ENCODE measurements at places on chromosomes 16 and 17.

DNA sequence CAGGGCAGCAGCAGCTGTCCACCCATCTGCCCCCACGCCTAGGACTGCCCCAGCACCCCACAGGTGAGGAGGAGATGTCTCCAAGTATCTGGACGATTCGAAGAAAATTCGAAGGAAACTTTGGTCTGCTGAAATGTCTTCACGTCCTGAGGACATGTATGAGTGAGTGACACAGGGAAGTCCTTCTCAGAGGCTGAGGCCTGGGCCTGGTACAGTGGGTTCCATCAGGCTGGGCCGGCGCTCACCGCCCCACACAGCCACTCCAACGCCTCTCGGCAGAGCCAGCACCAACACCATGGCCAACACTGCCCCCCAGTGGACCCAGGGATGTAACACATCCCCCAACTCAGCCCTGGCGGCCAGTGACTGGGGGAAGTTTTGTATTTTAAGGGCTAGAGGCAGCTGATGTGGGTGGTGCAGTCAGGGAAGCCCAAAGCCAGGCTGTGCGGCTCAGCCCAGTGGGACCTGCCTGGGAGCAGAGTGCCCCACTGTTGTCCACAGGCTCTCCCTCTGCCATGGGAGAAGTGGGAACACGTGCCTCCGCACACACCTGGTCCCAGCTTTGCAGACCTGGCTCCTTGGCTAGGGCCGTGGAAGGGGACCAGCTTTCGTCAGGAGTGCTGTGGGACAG lies 55.8 kb upstream of the FASN start:
- peak; percentile 88 for DNase-seq

DNA sequence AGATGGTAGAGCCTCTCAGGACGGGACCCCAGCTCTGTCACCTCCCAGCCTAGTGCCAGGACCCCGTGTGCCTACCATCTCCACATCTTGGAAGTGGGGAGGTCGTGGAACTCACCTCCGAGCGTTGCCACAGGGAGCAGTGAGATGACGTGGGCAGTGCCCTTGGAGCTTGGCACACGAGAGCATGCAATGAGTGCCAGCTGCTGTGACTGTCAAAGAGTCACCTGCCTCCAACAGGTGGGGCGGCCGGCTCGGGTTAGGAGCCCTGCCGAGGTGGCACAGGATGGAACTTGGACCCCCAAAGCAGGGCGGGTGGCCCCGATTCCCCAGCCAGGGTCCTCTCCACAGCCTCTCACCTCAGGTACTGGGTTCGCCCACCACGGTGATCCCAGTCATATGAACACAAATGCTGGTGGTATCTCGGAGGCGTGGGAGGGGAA lies 5.5 kb downstream of the VPS4A start:
- DNase-seq = no peak

DNA sequence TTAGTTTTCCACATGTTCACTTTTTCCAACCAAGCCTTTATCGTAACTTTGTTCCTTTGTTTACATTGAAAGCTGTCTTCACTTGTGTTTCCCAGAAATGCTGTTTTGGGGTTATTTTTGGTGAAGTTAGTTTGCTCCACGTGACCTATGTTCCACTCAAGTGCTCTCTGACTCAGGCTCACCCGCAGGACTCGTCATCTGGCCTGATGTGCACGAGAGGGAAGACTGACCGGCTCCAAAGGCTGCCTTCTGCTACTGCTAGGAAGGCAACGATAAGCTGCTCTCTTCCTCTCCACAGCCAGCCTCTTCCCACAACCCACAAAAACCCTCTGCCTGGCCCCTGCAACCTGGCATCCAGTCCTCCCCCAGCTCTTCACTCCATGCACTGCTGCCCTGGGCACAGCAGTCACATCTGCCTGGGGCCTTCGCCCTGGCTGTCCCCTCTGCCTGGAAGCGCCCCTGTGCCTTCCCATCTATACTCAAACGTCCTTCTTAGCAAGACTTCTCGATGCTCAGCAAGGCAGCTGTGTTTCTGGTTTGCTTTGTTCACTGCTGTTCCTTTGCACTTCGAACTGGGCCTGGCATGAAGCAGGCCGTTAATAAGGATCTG lies 28.0 kb downstream of the ZCCHC14 start:
- peak; percentile 43 for DNase-seq

GRCh38 chr16:17080105-17080504 lies 390.7 kb downstream of the XYLT1 start:
- DNase-seq = no peak

DNA sequence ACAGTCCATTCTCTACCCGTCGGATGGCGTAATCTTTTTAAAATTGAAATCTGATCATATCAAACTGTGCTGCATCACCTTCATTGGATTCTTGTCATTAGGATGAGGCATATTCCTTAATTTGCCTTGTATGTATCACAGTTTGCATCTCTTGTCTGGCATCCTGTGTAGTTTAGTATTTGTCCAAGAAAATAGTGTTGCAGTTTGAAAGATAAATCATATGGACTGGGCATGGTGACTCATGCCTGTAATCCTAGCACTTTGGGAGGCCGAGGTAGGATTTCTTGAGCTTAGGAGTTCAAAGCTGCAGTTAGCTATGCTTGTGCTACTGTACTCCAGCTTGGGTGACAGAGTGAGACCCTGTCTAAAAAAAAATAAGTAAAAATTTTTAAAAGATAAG lies 5.8 kb upstream of the RSL1D1 start:
- DNase-seq = no peak

DNA sequence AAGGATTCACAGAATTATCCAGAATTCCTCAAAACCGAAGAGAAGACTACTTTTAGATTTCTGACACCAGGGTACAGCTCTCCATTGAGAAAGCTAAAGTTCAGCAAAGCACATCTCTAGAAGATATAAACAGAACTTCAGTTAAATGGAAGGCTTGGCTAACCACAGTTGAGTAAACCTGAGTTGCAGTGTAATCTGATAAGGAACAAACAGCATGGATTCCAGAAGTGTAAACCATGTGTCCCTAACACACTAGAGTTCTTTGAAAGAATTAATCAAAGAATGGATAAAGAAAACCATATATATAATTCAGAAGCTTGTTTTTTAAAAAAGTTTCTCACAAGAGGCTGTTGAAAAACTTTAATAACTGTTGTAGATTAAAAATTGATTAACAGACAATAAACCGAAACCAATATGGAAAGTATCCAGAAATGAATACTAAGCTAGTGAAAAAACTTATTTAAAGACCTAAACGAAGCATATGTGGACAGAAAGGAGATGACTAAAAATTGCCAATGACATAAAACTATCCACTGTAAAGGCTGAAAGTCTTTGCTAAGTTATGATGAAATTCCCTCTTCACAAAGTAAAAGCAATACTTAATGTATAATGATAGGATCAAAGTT lies 4.3 kb downstream of the RNF43 start:
- DNase-seq = no peak

GRCh38 chr17:73984941-73985340 lies 218.5 kb upstream of the RPL38 start:
- DNase-seq = no peak

- no peak for DNase-seq
Observed at GRCh38 chr16:69479775-69480174, 55.4 kb downstream of the CYB5B start.

- DNase-seq = no peak
Observed at GRCh38 chr16:88340755-88341150, 42.0 kb upstream of the ZNF469 start.

- no peak for DNase-seq
Observed at GRCh38 chr16:59342669-59343068, 608.6 kb upstream of the GOT2 start.

DNA sequence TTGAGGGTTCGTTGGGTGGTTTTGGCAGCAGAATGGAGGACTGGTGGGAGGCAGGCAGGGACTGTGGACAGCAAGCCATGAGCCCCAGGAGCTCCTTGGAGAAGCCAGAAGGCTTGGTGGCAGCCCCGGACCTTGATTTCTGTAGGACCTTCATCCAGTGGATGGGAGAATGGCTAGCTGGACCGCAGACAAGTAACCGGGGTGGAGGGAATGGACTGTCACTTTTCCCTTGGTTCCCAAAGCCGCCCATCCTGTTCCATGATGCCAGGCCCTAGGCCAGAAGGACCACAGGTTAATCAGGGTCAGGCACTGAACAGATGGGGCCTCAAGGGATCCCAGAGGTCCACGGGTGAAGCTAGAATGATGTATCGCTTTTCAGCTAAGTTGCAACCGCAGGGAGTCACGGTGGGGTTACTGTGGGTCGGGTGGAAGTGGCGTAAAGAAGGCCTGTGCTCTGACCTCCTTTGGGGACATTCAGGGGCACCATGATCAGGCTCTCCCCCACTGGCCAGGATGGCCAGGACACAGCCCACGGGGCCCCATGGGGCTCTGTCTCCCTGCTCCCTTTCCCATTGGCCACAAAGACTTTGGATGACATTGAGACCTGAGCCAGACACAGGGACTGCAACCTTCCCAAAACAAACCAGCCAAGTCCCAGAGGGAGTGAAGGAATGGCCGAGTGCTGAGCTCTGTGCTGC lies 66.9 kb upstream of the MRTFB start:
- DNase-seq = no peak

DNA sequence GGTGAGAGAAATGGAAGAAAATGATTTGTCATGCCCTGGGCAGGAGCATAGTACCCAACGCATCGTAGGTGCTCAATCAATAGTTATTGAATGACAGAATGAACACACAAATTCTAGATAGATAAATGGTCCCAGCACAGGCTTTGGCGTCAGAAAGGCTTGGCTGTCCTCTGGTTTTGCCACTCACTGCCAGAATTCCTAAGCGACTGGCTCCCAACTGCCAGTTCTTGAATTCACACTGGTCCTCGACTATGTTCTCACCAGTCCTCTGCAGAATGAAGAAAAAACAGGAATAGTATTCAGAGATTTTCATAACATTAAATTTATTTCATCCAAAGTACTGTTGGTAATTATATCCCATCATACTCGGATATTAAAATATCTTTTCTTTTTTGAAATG lies 163.1 kb upstream of the NOL11 start:
- no peak for DNase-seq

DNA sequence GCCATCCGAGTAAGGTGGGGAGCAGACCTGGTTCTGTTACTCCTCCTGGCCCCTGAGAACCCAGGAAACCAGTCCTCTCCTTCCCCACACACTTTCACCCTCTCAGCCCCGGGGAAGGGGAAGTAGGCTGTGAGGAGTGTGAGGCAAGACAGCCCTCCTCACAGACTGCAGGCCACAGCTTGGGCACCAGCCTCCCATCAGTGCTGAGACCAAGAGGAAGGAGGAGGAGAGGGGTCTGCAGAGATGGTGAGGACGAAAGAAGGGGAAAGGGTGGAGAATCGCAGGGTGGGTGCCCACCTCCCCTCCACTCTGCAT lies 7.0 kb downstream of the G6PC3 start:
- DNase-seq = peak; percentile 47

- no peak for DNase-seq
Observed at GRCh38 chr17:81538651-81539570, 10.7 kb downstream of the FSCN2 start.

GRCh38 chr17:8121681-8122421 lies 2.1 kb downstream of the HES7 start:
- DNase-seq = peak; percentile 77

DNA sequence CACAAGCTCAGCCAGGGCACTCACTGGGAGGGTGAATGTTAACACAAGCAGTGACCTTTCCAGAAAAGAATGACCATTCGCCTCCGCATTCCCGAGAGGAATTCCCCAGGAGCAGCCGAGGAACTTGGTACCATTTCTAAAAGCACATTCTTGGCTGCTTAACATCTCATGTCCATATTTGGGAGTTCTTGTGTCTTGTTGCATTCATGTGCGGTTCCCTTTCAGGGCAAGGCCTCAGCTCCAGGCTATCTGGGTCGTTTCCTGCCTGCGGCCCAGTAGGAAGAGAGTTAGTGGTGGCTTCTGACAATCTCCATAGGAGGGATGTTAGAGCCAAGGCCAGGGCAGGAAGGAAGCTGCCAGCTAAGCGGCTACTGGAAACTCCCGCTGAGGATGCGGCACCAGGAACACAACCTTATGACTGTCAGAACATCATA lies 27.8 kb upstream of the MEAK7 start:
- DNase-seq = peak; percentile 44

DNA sequence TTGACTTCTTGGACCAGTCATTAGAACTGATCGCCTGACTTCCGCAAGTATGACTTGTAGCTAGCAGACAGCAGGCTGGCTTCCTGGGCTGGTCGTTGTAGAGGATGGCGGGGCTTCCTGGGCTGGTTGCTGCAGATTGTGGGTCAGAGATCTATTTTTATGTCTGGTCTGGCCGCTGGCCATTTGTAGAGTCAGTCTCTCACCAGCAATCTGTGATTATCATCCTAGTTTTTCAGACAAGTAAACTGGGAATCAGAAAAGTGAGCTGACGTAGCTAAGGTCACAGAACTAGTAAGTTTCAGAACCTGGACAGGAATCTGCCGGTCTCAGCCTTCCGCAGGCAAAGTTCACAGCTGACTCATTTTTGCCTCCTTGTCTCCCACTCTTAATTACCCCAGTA lies 19.1 kb downstream of the GPR142 start:
- DNase-seq = no peak

- DNase-seq = no peak
Observed at GRCh38 chr17:74135391-74136167, 67.9 kb upstream of the RPL38 start.
